Fibroblast of upper back skin (primary cell): ENCODE measurements at places on chromosomes 5 and 9.
A peak's percentile ranks its signal among the peaks of the same experiment; 100 is the strongest.

- DNase-seq, result no peak
Observed at GRCh38 chr9:88590558-88591146, 55.7 kb downstream of the NXNL2 start.

DNA sequence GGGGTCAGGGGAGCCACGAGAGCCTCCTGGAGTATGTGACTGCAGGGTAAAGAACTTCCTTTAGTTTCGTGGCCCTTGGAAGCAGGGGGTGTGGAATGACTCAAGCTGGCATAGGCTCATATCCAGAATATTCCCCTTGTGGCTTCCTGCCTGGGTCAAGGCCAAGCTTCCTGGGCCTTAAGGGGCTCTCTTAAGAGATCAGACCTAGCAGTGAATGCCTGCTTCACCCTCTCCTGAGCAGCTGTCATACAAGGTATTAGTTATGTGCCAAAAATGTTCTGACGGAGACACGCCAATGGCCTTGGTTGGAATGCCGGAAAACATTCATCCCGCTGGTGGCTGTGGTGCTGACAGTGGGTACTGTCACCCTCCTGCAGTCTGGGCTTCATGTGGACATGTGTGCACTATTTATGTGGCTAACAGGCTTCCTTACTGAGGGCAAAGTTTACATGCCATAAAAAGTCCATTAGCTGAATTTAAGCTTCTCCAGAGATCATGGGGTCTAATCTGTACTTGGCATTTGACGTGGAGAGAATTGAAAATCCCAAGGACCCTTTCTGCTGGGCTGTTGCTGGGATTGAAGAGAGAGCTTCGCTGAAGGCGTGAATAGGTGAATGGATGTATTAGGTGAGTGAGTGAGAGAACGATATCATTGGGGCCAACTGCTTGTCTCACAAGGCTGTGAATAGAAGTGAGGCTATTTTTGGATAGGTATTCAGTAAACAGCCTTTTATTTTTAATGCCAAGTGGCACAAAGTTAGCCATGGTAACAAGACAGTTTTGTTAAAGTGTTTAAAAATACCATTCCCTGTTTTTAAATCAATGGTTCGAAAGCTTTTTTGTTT is 156.8 kb downstream of the MACROH2A1 start:
- peak; percentile 93 for DNase-seq

- peak; percentile 3 for DNase-seq
Observed at GRCh38 chr5:119168401-119168800, 97.5 kb downstream of the DMXL1 start.

- no peak for DNase-seq
Observed at GRCh38 chr9:97076238-97076637, 37.3 kb upstream of the CTSV start.

DNA sequence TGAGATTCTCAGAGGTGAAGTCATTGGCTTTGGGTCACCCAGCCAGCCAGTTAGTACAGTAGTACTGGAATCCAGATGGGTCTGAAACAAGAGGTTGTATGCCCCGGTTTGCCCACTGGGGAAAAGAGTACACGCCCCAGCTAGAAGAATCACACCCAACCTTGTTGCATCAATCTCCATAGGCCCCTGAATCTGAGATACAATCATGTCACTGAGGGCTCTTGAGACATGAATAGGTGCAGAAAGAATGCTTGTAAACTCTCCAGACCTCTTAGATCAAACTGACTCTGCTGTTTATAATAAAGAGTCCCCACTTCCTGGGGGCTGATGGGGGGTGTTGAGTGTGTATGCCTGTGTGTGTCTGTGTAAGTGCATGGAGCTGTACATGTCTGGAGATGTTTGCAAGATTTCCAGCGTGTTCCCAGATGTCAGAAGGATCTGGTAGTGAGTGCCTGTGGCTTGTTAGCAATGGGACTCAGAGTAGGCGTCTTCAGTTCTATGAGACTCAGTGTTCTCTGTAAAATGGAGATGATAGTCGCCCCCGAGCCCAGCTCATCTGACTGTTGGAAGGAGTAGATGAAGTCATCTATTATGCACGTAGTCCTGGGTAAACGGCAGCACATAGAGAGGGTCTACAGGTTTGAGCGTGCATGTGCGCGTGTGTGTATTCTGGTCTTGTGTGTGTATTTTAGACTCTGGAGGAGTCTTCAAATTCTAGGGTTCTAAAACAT is 48.2 kb downstream of the COL27A1 start:
- DNase-seq, result peak; percentile 48

- no peak for DNase-seq
Observed at GRCh38 chr5:59019078-59019477, 436.2 kb downstream of the RAB3C start.

GRCh38 chr5:9381464-9381863 is 164.4 kb downstream of the SEMA5A start:
- no peak for DNase-seq

GRCh38 chr9:134434894-134435506 is 108.7 kb downstream of the RXRA start:
- peak; percentile 98 for DNase-seq

GRCh38 chr5:14316471-14316870 is 173.3 kb downstream of the TRIO start:
- no peak for DNase-seq

- peak; percentile 26 for DNase-seq
Observed at GRCh38 chr9:107465467-107466451, 23.8 kb downstream of the KLF4 start.

DNA sequence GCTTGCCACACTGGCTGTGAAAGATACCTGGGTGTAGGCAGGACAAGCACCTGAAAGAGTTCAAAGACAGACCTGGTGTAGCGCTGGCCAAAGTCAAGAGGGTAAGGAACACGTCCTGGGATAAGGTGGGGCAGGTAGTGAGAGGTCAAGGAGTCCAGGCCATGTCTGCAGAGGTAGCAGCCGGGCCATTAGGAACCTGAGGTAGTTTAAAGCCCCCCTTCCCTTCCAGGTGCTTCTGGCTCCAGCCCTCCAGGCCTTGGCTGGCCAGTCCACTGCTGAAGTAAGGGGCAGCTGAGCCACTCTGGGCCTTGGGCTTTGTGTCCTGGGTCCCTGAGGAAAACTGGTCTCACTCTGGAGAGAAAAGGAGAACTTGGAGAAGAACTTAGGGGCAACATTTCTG is 13.9 kb upstream of the NR5A1 start:
- DNase-seq, result no peak

DNA sequence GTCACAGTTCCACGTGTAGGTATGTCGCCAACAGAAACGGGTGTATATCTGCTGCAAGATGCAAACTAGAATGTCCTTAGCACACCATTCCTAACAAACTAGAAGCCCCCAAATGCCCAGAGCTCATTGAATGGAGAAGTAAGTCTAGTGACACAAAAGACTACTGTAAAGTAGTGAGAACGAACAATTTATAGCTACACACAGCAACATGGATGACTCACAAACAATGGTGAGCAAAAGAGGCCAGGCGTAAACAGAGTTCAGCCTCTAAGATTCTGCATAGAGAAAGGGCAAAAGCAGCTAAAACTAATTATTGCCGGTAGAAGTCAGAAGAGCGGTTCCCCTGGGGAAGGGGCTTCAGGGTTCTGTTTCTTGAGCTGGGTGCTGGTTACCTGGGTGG is 74.7 kb downstream of the AMBP start:
- DNase-seq, result no peak

- no peak for DNase-seq
Observed at GRCh38 chr9:117707561-117707960, 3.4 kb downstream of the TLR4 start.

DNA sequence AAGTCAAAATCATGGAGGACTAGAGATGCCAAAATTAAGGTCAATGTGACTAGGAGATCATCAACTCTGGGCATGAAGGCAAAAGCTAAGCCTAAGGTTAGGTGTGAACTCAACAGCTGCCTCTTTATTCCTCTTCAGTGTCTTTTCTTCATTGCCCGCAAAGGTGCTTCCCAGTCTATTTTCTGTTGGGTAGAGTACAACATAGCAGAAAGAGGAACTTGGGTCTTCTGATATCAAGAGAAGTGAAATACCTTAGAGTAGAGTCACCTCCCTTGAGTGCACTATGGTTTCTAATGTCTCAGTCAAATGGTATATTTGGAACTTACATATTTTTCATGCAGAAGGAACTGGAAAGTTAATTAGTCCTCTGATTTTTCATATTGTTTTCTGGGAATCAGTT is 122.5 kb upstream of the GRIN3A start:
- no peak for DNase-seq

- no peak for DNase-seq
Observed at GRCh38 chr9:23849379-23850035, 23.5 kb upstream of the ELAVL2 start.

GRCh38 chr5:158917731-158918130 is 182.0 kb downstream of the EBF1 start:
- no peak for DNase-seq

DNA sequence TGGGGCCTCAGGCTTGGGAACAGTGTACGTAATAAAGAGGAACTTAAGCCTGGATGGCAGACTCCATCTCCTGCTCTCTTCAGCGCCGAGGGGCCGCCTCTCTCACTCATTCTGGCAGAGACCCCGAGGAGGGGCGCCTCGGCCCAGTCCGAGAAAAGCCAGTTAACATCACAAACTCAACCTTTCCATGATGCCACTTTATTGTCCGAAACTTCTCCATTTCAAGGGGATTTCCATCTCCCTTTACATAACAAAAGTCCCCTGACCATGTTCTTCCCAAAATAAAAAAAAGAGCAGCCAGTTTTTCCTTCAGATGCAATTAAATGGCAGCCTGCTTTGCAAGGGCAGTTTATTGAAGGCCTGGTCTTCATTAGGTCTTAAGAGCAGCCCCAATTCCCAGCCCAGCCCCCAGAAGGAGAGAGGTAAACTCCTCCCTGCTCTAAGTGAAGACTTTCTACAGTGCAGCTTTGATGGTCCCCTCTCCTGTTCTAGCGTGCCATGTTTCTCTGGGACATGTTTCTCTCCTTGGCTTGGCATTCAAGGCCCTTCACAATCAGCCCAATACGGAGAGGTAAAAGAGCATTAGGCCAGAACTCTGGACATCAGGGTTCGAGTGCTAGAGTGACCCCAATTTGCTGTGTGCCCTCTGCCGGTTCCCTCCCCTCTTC is 19.5 kb upstream of the RAB14 start:
- DNase-seq, result no peak

- no peak for DNase-seq
Observed at GRCh38 chr5:5234912-5235311, 94.8 kb downstream of the ADAMTS16 start.
